Omental fat pad (tissue), 4 donors: ENCODE measurements at places on chromosomes 2 and 18.

GRCh38 chr2:85539361-85540132 lies 579 bp downstream of the MAT2A start:
- peak; percentile 39 for DNase-seq

DNA sequence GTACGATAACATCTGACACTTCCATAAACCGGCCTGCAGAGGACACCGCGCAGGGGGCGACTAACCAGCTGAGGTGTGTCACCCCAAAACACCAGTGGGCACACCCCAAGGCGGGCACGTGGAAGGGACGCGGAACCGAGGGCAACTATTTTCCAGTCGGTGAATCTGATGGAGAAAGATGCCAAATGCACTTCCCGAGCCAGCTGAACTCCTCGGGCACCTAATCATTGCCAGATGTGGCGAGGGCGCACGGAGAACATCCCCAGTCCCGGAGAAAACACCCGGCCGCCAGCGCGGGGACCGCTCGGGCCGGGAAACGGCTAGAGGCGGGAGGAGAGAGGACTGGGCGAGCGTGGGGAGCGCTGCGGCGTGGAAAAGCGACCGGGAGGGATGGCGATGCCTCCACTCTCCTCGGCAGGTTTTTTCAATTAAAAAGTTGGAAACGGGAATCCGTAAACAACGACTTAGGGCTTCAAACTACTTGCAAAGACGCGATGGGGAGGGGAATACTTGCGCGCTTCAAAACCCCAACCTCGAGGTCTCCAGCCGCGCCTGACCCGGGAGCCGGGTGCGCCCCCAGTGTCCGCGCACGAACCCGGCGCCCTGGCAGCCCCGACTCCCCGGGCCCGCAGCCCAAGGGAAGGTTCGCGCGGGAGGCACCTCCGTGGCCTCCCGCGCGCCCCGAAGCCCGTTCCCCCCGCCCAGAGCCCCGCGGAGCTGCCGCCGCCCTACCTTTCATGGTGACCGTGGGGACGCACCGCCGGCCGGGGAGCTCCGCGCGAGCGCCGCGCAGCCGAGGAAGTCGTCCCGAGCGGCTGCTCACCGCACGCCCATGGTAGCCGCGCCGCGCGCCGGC lies 497 bp downstream of the COLEC12 start:
- DNase-seq, result no peak

GRCh38 chr2:15674637-15675455 lies 83.2 kb downstream of the DDX1 start:
- no peak for DNase-seq

DNA sequence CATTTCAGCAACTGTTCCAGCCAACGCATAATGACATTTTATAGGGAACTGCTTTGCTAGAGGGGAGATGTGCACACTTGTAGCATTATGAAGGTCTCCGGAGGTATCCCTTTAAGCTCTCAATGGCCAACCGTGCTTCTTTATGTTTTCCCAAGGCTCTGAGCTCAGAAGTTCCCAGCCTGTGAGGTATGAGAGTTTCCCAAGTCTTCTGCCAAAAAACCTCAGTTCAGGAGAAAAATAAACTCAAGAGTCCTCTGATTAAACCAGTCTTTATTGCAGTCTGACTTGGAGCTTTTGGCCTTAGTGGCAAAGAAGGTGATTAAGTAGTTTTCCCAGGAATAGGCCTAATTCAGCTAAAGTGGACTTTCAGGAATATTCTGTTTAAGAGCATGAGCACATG lies 35.4 kb upstream of the ZNF532 start:
- DNase-seq, result no peak
